ENCODE measurements at places on chromosomes 7 and 10.

DNA sequence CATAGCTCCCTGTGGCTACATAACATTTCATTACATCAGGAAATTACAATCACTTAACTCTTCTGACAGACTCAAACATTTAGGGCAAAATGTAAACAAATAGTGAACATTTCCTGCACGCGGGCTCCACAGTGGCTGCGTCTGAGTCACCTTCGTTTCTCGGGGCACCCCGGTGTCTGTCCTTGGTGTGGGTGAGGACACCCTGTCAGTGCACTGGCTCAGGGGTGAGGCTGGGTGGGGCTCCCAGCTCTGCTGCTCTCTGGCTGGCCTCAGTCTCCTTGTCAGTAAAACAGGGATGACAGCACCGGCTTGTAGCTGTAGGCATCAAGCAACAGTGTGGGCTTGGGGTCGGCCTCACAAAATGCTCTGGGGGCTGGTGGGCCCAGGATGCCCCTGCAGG is 237.1 kb upstream of the SHH start:
- no peak for DNase-seq

- peak; percentile 88 for DNase-seq
Measured at GRCh38 chr10:48306265-48306869, at the start of gene MAPK8. Gene MAPK8 (plus strand): TSS chr10:48306677. CDS start chr10:48401661, 94,984 bp downstream.

GRCh38 chr7:157005456-157006204 is 4.8 kb downstream of the MNX1 start:
- no peak for DNase-seq

- DNase-seq: peak; percentile 50
Measured at GRCh38 chr7:22895140-22895827, 72.6 kb upstream of the TOMM7 start.

GRCh38 chr7:29853072-29853471 is 46.8 kb downstream of the WIPF3 start:
- no peak for DNase-seq

DNA sequence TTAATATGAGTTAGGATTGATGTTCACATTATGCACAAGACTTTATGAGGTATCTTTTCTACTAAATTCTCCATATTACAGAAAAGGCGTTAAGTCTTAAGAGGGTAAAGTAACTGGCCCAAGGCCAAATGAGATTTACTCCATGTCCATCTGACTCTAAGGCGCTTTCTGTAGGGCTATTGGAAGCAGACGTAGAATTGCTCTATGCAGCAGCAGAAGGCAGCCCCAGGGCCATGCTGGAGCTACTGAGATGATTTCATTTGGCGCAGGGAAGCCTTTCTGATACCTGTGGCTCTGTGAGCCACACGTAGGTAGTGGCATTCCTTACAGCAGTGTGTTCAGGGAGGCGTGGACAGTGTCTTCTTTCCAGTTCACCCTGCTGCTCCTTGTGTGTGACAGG is 133.1 kb downstream of the SH2D4B start:
- DNase-seq: no peak

DNA sequence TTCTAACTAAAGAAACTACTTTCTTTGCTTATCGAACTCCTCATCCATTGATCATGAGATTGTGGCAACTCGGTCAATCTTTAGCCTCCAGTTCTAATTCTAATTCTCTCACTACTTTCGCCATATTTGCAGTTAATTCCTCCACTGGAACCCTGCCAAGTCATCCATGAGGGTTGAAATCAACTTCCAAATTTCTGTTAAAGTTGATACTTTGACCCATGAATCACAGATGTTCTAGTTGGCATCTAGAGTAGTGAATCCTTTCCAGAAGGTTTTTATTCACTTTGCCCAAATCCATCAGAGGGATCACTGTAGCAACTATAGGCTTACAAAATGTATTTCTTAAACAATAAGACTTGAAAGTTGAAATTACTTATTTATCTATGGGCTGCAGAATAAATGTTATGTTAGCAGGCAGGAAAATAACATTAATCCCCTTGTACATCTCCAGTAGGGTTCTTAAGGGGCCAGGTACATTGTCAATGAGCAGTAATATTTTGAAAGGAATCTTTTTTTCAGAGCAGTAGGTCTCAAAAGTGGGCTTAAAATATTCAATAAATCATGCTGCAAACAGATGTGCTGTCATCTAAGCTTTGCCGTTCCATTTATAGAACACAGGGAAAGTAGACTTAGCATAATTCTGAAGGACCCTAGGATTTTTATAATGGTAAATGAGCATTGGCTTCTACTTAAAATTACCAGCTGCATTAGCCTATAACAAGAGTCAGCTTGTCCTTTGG is 39.4 kb downstream of the CCDC71L start:
- DNase-seq: no peak

- DNase-seq: no peak
Measured at GRCh38 chr7:2260820-2261219, 18.8 kb downstream of the NUDT1 start.

- DNase-seq: no peak
Measured at GRCh38 chr7:155560196-155560885, 14.0 kb upstream of the CNPY1 start.

DNA sequence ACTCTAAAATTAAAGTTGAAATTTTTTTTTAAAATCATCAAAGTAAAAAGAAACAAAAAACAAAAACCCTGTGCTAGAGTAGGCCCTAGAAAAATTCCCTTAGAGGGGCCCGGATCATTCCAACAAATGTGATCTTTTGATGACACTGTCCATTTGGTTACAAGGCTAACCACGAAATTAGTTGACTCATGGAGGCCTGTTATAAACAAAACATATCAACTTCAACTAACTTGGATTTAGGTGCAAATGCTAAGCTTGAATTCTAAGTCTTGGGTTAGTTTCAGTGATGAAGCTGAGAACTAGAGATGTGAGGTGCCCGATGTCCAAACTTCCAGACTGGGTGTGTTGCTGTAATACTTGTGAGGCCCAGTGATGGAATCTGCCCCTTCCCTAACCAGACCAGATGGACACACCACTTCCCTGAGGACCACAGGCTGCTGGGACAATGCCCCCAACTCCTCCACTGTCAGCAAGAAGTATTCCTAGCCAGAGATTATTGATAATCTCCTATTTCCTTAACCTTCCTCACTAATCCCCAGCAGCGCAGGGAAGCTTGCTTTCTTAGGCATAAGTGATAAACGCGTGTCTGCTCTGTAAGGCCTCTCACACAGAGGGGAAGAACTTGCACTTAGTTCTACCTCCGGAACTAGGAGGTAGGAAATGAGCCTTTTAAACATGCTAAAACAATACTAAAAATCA is 108.7 kb downstream of the RAPGEF5 start:
- no peak for DNase-seq

DNA sequence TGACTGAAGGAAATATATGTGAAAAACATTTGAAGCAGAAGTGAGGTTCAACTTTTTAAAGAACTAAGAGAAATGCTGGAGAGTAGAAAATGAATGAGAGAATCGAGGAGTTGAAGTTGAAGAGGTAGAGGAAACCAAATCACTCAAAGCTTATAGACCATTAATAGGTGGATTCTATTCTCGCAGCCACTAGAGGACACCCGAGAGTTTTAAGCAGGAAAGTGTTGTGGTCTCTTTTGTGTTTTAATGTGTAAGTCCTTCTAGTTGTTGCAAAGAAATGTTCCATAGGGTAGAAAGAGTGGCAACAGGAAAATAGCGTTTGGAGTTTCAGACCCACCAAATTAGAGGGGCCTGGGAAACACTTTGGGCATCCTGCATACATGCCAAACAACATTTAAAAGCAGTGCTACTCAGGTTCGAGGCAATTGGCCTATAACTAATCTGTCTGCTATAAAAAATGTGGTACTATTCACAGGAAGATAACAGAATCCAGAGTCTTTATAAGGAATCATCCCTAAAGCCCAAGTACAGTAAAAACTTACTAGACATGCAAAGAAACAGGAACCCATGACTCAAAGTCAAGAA is 75.3 kb upstream of the TAS2R16 start:
- peak; percentile 21 for DNase-seq

GRCh38 chr10:69065406-69066361 is 22.2 kb upstream of the SRGN start:
- DNase-seq: peak; percentile 51

DNA sequence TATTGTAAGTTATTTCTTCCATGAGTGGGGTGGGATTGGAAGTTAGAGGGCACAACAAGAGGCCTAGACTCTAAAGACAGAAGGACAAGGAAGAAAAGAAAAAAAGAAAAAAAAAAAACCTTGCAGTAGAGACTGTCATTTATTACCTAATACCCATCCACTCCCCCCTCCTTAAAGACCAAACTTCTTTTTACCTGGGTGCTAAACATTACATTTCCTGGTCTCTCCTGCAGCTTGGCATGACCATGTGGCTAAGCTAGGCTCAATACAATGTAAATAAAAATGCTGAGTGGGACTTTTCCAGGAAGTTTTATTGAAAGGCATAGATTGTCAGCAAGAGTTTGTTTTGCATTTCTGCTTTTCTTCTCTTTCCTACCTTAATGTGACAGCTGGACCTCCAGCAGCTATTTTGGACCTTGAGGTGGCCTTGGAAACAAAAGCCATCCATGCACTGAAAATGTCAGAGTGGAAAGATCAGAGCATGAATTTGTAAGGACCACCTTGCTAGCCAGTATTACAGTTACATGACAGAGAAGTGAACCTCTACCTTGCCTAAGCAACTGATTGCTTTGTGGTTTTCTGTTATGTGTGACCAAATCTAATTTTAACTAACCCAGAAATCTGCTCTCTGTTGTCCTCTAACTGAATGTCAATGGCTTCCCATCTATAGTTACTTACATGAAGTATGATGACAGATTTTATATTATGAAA is 81.3 kb upstream of the SFMBT2 start:
- DNase-seq: no peak

DNA sequence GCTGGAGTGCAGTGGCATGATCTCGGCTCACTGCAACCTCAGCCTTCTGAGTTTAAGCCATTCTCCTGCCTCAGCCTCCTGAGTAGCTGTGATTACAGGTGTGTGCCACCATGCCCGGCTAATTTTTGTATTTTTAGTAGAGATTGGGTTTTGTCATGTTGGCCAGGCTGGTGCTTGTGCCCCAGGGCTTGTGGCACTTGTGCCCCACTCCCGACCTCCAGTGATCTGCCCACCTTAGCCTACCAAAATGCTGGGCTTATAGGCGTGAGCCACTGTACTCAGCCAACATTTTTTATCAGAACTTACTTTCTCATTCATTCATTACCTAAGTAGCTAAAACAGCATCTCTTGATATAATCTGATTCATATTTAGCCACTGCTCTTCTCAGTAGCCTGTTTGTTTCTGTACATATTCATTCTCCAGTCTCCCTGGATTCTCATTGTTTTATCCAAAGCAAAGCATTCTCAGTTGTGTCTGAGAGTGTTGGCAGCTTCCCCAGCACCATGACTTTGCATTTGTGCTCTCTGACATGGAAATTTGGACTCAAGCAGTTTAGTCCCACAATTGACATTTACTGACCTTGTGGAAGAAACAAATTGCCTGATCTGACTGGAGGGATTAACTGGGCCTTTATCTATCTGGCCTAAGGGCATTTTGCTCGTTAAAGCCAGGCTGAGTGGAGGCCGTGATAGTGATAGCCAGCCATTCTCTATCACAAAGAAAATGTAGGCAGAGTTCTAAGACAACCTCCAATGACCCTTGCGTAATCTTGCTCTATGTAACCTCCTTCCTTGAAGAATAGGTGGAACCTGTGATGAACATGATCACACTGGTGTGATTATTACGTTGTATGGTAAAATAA is 44.9 kb downstream of the AKR1B15 start:
- DNase-seq: peak; percentile 83

GRCh38 chr10:5651388-5651764 is 15.0 kb downstream of the ASB13 start:
- no peak for DNase-seq

GRCh38 chr7:16883918-16884317 is 2.1 kb upstream of the AGR3 start:
- no peak for DNase-seq

- DNase-seq: no peak
Measured at GRCh38 chr7:49639808-49640207, 133.6 kb upstream of the VWC2 start.
